ENCODE measurements at places on chromosomes 4 and X.

GRCh38 chr4:154277172-154277571, 214.4 kb downstream of the DCHS2 start:
- DNase-seq, result no peak

GRCh38 chr4:89653012-89653411, 183.9 kb downstream of the SNCA start:
- peak; percentile 54 for DNase-seq

GRCh38 chr4:55096045-55096444, 29.4 kb downstream of the KDR start:
- no peak for DNase-seq

- DNase-seq, result no peak
Observed at GRCh38 chr4:162891788-162892707, 274.6 kb downstream of the NAF1 start.

GRCh38 chr4:89363786-89364185, 56.2 kb upstream of the GPRIN3 start:
- DNase-seq, result no peak

- DNase-seq, result no peak
Observed at GRCh38 chrX:137982472-137983172, 416.7 kb downstream of the ZIC3 start.

DNA sequence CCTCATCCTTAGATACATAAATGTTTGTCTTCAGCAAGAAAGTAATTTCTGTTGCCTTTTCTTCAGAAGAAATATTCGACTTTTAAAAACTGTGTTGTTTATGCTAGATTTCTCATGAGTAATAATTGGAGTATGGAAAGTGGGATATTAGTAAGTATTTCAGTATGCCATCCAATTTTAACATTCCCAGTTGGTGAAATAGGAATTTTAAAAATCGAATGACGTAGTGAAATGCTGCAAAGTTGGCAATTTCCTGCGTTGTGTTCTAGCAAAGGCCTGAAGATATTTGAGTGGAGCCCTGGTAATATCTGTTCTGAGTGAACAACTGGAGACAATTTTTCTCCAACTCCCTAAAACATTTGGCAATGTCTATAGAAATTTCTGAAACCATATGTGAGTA, 190.1 kb downstream of the ZNF330 start:
- DNase-seq, result no peak

- DNase-seq, result no peak
Observed at GRCh38 chr4:106126062-106126461, 189.9 kb downstream of the TBCK start.

DNA sequence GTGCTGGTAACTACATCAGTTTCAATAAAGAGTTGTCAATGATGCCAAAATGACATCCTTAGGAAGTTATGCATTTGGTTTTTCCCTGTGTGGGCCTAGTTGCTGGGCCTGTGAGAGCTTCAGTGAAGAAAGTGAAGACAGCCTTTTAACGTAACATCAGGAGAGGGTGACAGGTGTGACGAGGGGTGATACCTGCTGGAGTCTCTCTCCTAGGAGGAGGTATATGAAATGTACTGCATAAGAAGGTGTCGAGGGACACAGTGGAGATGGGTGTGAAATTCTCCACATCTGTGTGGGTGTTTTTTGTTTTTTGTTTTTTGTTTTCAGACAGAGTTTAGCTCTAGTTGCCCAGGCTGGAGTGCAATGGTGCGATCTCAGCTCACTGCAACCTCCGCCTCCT, 49.2 kb downstream of the EVC start:
- DNase-seq, result no peak

GRCh38 chrX:48754238-48754637, 7.3 kb upstream of the GLOD5 start:
- no peak for DNase-seq

GRCh38 chrX:125810856-125811255, 355.2 kb downstream of the DCAF12L2 start:
- DNase-seq, result no peak

- DNase-seq, result no peak
Observed at GRCh38 chr4:138916763-138917162, 98.8 kb upstream of the NOCT start.

- no peak for DNase-seq
Observed at GRCh38 chr4:15744016-15744545, 34.0 kb upstream of the CD38 start.

GRCh38 chr4:102500696-102501446, at the start of gene NFKB1:
TSS of gene NFKB1 (plus strand) at chr4:102501359. CDS start at chr4:102525519, 24,160 bp downstream.
- DNase-seq, result peak; percentile 19

DNA sequence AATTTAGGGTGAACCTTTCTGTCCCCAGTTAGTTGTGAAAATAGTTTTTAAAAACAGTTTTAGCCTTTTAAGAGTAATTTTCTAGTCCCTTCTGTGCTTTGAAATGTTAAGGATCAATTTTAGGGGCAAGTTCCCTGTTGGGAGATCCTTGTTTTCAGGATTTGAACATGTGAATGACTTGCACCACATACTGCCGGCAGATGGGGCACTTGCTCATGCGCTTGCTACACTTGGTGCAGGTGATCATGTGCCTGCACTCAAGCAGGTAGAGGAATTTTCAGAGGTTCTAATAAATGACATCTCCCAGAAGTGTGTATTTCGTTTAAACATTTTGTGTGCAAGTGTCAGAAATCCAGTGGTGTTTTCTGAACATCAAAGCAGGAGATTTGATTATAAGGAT, 195.9 kb downstream of the CHM start:
- DNase-seq, result no peak

DNA sequence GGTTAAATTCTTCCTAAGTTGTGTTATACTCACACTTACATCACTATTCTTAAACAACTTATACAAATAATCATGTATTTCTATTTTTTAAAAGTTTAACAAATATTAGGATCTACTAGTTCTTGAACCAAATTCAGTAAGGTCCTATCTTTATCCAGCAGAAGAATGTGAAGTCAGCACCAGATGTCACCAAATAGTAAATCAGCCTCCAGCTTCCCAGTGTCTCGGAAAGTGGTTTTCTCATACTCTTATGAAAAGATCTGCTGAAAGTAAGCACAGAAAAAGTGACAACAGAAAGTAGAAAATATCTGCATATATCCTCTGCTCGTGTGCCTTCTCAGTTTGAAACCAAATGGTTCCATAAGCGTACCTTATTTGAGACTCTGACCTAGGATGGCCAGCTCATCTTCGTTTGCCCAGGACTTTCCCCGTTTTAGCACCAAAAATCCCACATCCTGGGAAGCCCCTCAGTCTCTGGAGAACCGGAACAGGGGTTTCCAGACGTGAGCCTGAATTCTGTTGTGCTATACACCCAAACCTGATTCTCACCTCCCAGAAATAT, 98.0 kb upstream of the DCLK2 start:
- DNase-seq, result no peak

GRCh38 chr4:168102403-168102802, 10.1 kb downstream of the ANXA10 start:
- no peak for DNase-seq

- no peak for DNase-seq
Observed at GRCh38 chr4:138710297-138710696, 305.3 kb upstream of the NOCT start.
